Omental fat pad (tissue), 4 donors: ENCODE measurements at places on chromosomes 12 and 14. TPM values are rescaled to one million over a fixed set of nuclear protein-coding genes. Genes with fewer than 3 reads are reported as not detected.

DNA sequence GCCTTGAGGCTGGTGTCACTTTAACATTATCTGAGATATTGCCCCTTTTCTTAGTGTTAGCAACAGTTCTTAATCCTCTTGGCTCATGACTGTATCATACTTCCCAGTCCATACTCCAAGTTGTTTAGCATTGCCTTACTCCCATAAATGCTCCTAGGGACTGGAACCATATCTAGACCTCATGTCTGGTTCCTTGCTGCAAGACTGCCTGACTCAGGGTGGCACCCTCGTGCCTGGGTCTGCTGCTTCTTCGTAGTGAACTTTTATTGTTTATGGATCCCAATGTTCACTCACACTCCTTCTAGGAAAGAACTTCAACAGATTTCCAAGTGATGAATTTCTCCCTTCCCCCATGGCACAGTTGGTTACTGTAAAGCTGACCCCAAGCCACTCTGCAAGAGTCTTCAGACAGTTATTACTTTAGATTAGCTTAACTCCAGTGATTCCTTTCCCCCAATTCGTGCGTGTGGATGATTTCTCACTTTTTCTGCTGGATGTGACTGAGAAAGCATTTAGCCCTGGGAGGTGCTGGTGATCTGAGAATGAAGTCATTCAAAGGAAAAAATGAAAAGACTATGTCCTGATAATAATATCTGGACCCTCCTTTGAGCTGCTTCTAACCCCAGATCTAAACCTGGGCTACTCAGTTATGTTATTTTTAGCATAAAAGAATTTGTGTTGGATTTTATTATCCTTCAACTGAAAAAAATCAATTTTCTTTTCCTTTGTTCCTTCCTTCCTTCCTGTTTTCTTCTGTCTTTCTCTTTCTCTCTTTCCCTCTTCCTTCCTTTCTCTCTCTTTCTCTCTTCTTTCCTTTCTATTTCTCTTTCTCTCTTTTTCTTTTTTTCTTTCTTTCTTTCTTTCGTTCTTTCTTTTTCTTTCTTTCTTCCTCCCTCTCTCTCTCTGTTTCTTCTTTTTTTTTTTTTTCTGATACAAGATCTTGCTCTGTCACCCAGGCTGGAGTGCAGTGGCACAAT is 47.5 kb upstream of the PPP1R12A start:
- no peak for DNase-seq

GRCh38 chr14:23881282-23881681 is 72.3 kb upstream of the DHRS4 start:
- no peak for DNase-seq

DNA sequence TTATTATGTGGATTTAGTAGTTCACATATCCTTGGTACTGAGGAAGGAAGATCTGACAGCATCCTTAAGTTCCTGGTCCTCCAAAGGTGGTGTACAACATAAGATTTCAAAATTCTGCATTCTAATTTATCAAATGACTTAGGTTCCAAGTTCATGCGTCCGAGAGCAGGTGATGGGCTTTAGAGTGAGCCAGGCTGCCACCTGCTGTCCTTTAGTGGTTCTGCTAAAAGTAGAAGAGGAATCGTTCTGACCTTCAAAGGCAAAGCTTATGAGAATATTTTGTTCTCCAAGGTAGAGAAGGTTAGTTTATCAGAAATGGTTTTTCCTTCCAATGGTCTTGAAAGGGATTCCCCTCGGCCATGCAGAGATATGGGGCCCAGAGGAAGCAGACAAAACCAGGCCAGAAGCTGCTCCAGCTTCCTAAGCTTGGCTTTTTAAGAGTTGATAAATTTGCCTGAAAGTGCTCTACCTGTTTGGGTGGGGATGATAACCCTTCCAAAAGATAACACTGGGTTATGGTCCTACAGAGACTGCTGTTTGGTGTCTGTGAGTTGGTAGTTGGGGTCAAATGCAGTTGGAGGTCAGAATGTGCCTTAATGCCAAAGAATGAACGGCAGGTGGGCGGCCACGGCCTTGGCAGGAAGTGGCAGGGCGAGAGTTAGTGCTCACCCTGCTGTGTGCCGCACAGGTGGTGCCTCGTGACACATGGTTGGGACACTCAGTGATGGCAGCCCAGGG is 29.1 kb upstream of the LRTM2 start:
- DNase-seq = no peak

DNA sequence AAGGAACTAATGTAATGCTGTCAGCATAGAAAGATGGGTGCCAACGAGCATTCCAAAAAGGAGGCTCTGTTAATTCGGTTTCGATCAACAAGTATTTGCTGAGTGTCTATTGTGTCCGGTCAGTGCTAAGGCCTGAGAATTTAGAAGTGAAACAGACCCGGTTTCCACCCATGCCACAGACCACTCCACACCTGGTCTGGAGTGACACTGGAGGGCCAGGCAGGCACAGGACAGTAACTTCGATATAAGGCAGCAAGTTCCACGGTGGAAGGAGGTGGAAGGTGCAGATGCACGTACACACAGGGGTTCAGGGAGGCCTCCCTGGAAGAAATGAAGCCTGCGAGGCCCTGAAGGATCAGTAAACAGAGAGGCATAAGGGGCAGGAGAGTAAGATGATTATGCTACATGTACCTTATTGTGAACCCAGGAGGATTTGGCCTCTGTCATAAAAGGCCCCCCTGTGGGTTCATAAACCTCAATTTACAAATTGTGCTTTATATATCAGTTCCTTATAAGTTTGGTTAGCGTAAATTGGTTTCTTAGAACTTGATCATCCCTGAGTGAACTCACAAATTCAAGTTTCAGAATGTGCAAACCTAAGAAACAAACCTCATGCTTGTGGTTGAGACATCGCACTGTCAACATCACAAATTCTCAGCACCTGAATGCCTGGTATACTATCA is 25.9 kb downstream of the SSH1 start:
- DNase-seq = no peak

GRCh38 chr14:29278301-29279263 is 512.0 kb downstream of the FOXG1 start:
- DNase-seq = no peak

KRT71 gene
- total RNA-seq = not detected

DCP1B gene
- total RNA-seq = 12.0 TPM

TBX3 gene
- 18.0 TPM for total RNA-seq

ITGB7 gene
- total RNA-seq = 2.2 TPM
